Naive thymus-derived CD4-positive, alpha-beta T cell (primary cell): ENCODE measurements at places on chromosomes 5 and 9.

- H3K4me1 ChIP-seq = peaks cover 20% of the 10 kb centered on the region
- peaks cover 5% of the 10 kb centered on the region for H3K36me3 ChIP-seq
- DNase-seq = no peak
- H3K27me3 ChIP-seq = no peaks in the 10 kb centered on the region
- no peak overlapping the region for H3K4me3 ChIP-seq
Observed at GRCh38 chr9:131575946-131576853, 30.9 kb downstream of the PRRT1B start.

- no peak overlapping the region for H3K4me3 ChIP-seq
- H3K27ac ChIP-seq = no peak overlapping the region
- H3K4me1 ChIP-seq = peaks cover 27% of the 10 kb centered on the region
- DNase-seq = no peak
Observed at GRCh38 chr5:466661-467310, 23.8 kb downstream of the EXOC3 start.

GRCh38 chr9:116490321-116490720 is 196.8 kb upstream of the TRIM32 start:
- H3K27me3 ChIP-seq = no peaks in the 10 kb centered on the region
- H3K27ac ChIP-seq = no peak overlapping the region
- no peaks in the 10 kb centered on the region for H3K36me3 ChIP-seq
- no peaks in the 10 kb centered on the region for H3K4me1 ChIP-seq

GRCh38 chr5:143026380-143026779 is 256.2 kb downstream of the ARHGAP26 start:
- H3K4me3 ChIP-seq = no peak overlapping the region
- H3K4me1 ChIP-seq = peaks cover 32% of the 10 kb centered on the region
- no peak overlapping the region for H3K27ac ChIP-seq
- H3K27me3 ChIP-seq = no peaks in the 10 kb centered on the region
- H3K36me3 ChIP-seq = no peaks in the 10 kb centered on the region

DNA sequence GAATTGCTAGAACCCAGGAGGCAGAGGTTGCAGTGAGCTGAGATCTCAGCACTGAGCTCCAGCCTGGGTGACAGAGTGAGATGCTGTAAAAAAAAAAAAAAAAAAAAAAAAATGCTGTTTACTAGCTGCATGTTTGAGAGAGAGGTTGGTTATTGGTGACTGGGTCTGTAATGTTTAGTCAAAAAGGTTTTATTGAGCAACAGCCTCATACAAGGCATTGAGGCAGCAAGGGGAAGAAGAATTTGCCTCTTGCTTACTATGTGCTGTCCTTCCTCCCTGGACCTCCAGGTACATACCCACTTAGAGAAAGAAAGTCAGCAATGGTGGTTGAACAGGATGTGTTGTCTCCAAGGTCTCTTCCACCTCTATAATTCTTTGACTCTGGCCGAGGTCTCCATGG is 140.7 kb upstream of the SPRY4 start:
- no peak for DNase-seq
- H3K4me3 ChIP-seq = no peak overlapping the region
- H3K27me3 ChIP-seq = no peaks in the 10 kb centered on the region
- H3K36me3 ChIP-seq = no peaks in the 10 kb centered on the region

GRCh38 chr9:85743275-85744128 is 1.7 kb upstream of the AGTPBP1 start:
- H3K27me3 ChIP-seq = no peaks in the 10 kb centered on the region
- no peak overlapping the region for H3K27ac ChIP-seq
- peaks cover 14% of the 10 kb centered on the region for H3K4me1 ChIP-seq
- H3K4me3 ChIP-seq = no peak overlapping the region
- no peak for DNase-seq

DNA sequence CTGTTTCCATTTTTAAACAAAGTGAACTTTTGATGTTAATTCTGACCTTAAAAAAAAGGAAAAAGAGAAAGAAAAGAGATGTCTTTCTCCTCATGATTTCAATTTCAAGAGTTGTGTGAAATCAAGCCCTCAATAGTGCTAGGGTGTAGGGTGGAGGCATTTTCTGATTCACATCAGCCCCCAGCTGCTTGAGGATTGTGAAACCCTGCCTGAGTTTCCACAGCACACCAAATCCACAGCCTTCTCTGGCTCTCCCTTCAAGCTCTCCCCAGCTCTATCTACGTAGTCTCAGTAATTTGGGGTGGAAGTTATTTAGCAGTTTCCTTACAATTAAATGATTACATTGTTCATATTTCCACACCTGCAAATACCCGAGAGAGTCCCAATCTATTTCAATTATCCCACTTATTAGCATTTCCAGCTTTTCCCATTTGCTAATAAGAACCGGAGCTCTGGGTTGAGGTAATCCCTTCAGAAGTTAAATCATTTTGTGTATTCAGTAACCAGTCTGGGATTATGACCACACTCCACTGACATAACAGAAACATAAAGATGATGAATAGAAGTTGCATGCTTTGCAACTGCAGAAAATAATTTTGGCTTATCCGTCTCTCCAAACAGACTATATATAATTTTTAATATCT is 54.9 kb downstream of the MTX3 start:
- H3K27ac ChIP-seq = no peak overlapping the region
- no peak for DNase-seq
- no peaks in the 10 kb centered on the region for H3K27me3 ChIP-seq
- H3K4me1 ChIP-seq = no peaks in the 10 kb centered on the region
- H3K4me3 ChIP-seq = no peak overlapping the region

DNA sequence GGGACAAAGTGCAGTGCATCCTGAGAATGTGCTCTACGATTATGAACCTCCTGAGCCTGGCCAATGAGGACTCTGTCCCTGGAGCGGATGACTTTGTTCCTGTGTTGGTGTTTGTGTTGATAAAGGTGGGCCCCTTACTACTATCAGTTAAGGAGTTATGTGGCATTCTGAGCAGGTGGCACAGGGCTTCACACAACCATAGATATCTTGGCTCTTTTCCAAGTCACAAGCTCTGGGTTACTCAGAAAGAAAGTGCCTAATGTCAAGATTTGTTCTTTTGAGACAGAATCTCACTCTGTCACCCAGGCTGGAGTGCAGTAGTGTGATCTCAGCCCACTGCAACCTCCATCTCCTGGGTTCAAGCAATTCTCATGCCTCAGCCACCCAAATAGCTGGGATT is 99.0 kb downstream of the GAPVD1 start:
- no peak for DNase-seq
- no peak overlapping the region for H3K27ac ChIP-seq
- H3K27me3 ChIP-seq = no peaks in the 10 kb centered on the region
- H3K4me1 ChIP-seq = no peaks in the 10 kb centered on the region
- peaks cover 81% of the 10 kb centered on the region for H3K36me3 ChIP-seq

GRCh38 chr9:95193480-95193879 is 124.0 kb downstream of the FANCC start:
- no peak overlapping the region for H3K27ac ChIP-seq
- no peaks in the 10 kb centered on the region for H3K27me3 ChIP-seq
- no peaks in the 10 kb centered on the region for H3K36me3 ChIP-seq
- H3K4me1 ChIP-seq = no peaks in the 10 kb centered on the region

GRCh38 chr9:90770927-90771326 is 30.7 kb upstream of the SYK start:
- no peak overlapping the region for H3K27ac ChIP-seq
- H3K27me3 ChIP-seq = no peaks in the 10 kb centered on the region
- DNase-seq = no peak
- H3K4me1 ChIP-seq = no peaks in the 10 kb centered on the region
- H3K4me3 ChIP-seq = no peak overlapping the region

- no peaks in the 10 kb centered on the region for H3K36me3 ChIP-seq
- no peak overlapping the region for H3K27ac ChIP-seq
- H3K4me1 ChIP-seq = no peaks in the 10 kb centered on the region
- H3K27me3 ChIP-seq = no peaks in the 10 kb centered on the region
- no peak for DNase-seq
Observed at GRCh38 chr9:124497441-124497840, 9.8 kb downstream of the NR5A1 start.

GRCh38 chr5:76490960-76491359 is 87.9 kb downstream of the IQGAP2 start:
- no peaks in the 10 kb centered on the region for H3K36me3 ChIP-seq
- no peak overlapping the region for H3K4me3 ChIP-seq
- no peak overlapping the region for H3K27ac ChIP-seq
- H3K27me3 ChIP-seq = no peaks in the 10 kb centered on the region
- no peaks in the 10 kb centered on the region for H3K4me1 ChIP-seq

DNA sequence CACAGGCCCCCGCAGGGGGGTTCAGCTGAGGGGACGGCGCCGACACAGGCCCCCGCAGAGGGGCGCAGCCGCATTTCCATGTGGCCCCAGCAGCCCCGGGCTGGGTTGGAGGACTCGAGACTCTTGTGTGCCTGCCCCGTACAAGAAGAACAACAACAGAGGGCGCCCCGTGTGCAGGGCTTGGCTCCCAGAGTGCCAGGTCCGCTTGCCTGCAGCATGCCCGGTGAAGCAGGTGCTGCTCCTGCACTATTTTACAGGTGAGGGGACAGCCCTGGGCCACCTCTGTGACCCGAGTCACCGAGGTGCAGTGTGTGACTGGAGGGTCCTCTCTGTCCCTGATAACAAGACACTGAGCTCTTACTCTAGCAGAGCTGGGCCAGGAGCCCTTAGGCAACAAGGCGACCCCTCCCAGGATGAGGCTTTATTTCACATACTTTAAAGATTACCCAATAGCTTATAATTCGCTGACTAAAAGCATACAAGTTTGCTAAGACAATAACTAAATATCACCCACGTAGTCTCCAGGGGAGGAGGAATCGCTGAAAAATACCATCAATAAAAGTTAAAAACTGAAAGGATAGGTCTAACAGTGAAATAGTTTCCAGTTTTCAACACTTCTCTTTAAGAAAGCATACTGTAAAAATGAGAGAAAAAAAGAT is 41.7 kb upstream of the SLC9A3 start:
- H3K36me3 ChIP-seq = no peaks in the 10 kb centered on the region
- no peaks in the 10 kb centered on the region for H3K4me1 ChIP-seq
- H3K27ac ChIP-seq = no peak overlapping the region
- H3K4me3 ChIP-seq = no peak overlapping the region

DNA sequence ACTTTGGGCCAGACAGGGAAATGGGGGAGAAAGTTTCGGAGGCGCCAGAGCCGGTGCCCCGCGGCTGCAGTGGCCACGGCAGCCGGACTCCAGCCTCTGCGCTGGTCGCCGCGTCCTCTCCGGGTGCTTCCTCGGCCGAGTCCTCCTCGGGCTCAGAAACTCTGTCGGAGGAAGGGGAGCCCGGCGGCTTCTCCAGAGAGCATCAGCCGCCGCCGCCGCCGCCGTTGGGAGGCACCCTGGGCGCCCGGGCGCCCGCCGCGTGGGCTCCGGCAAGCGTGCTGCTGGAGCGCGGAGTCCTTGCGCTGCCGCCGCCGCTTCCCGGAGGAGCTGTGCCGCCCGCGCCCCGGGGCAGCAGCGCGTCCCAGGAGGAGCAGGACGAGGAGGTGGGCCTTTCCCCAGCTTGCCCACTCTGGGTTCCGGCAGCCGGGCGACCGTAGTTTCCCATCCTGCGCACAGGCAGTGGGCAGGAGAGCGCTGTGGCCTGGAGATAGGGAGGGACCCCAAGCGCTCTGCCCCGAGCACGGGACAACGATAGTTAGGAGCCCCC is 516 bp downstream of the MAST4 start:
- H3K36me3 ChIP-seq = no peaks in the 10 kb centered on the region
- no peak overlapping the region for H3K4me3 ChIP-seq
- DNase-seq = no peak

DNA sequence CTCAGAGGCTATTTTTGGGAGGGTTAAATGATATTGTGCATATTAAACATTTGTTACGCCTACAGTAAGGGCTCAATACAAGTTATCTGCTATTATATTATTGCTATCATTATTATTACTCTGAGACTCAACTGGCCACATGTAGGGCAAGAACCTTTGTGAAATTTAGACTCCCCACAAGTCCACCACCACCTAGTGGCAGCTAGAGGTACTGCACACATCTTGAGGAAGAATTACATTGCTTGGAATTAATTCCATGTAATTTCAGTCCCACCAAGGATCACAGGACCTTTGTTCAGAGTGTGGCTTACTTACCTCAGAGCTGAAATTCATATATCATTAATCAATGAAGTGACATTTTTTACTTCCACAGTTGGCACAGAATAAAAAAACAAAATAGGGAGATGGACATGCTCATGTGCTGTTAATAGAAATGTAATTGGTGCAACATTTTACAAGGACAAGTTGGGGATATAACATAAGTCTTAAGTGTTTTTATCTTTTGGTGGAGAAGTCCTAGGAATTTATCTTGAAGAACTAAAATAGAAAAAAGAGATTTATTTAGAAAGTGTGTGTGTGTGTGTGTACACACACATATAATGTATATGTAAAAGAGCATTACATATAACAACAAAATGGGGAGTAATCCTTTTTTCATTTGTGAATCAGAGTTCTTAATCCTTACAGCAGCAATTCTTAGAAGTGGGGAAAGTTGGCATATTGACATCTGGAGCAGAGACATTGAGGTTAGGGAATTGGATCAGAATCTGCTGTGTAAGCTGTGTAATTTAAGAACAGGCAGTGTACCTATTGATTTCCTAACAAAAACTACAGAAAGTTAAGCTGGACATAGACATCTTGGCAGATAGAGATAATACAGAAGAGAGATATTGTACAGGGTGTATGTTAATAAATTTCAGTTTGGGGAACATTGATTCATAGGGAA is 11.2 kb downstream of the MSANTD3 start:
- H3K36me3 ChIP-seq = no peaks in the 10 kb centered on the region
- no peaks in the 10 kb centered on the region for H3K27me3 ChIP-seq
- H3K4me1 ChIP-seq = no peaks in the 10 kb centered on the region
- H3K27ac ChIP-seq = no peak overlapping the region
- DNase-seq = peak; percentile 41
- H3K4me3 ChIP-seq = no peak overlapping the region

DNA sequence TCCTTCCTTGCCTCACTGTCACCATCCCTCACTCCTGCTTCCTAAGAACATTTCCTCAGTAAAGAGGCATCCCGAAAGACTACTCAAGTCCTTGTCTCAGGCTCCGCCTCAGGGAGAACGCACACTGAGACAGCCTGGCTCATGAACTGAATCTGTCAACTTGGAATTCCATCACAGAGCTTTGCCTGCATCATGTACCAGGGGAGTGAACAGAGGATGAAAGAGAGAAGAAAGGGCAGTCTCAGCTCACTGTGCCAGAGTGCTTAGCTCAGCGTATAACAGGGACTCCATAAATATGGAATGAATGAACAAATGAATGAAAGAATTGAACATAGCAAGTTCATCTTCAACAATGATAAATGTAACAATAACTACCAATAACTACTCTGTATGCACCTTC is 68.7 kb upstream of the SLC1A3 start:
- no peak for DNase-seq
- no peaks in the 10 kb centered on the region for H3K36me3 ChIP-seq
- no peak overlapping the region for H3K4me3 ChIP-seq

- H3K4me3 ChIP-seq = no peak overlapping the region
- no peaks in the 10 kb centered on the region for H3K4me1 ChIP-seq
- DNase-seq = no peak
- no peaks in the 10 kb centered on the region for H3K36me3 ChIP-seq
- H3K27ac ChIP-seq = no peak overlapping the region
- H3K27me3 ChIP-seq = no peaks in the 10 kb centered on the region
Observed at GRCh38 chr9:23850242-23850689, 24.2 kb upstream of the ELAVL2 start.

- no peak overlapping the region for H3K4me3 ChIP-seq
- no peak for DNase-seq
- H3K36me3 ChIP-seq = no peaks in the 10 kb centered on the region
- no peaks in the 10 kb centered on the region for H3K27me3 ChIP-seq
- no peak overlapping the region for H3K27ac ChIP-seq
Observed at GRCh38 chr5:146521403-146522106, 5.6 kb upstream of the GPR151 start.

- no peaks in the 10 kb centered on the region for H3K36me3 ChIP-seq
- no peaks in the 10 kb centered on the region for H3K27me3 ChIP-seq
- no peaks in the 10 kb centered on the region for H3K4me1 ChIP-seq
- no peak overlapping the region for H3K27ac ChIP-seq
- H3K4me3 ChIP-seq = no peak overlapping the region
Observed at GRCh38 chr5:116176121-116176520, 91.3 kb downstream of the COMMD10 start.
